Vein endothelial cell (primary cell): ENCODE measurements at places on chromosomes 7 and 10. TPM values are rescaled to one million over a fixed set of nuclear protein-coding genes. Genes with fewer than 3 reads are reported as not detected.

The CFTR gene
- total RNA-seq: not detected in 2 replicates

The UCN3 gene
- total RNA-seq: not detected in 2 replicates

The SPDYE6 gene
- 0.33 TPM in 1 of 2 replicates, not detected in the other for total RNA-seq

The SORBS1 gene
- total RNA-seq: 1.1 and 1.6 TPM in 2 replicates

The SMO gene
- total RNA-seq: 3.0 and 5.2 TPM in 2 replicates

The CYP2W1 gene
- total RNA-seq: not detected in 2 replicates
